Inflammatory macrophage (primary cell): ENCODE measurements at places on chromosomes 13 and 19.

- DNase-seq: no peak
These were observed 23.1 kb downstream of the MAU2 start for GRCh38 chr19:19343762-19344161.

- peak; percentile 72 for DNase-seq
These were observed 7.3 kb downstream of the SIGLEC9 start for GRCh38 chr19:51131780-51132680.

DNA sequence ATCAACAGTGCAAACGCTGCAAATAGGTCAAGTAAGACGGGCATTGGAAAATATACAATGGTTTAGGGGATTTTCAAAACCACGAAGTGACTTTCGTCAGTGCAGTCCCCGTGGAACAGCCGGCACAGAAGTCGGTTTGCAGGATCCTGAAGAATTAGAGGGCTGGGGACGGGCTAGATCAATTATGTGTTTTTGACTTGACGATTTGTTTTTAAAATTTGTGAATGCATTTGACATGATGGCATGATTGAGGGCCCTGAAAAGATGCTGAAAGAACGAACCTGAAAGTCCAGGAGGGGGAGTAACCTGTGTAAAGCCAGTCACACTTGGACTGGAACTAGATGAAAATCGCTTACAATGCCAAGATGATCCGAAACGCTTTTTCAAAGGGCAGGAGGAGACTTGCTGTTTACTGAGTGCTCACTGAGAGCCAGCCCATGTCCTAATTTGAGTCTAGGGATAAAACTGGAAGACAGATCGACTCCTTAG lies 8.9 kb upstream of the DGKH start:
- DNase-seq: no peak

DNA sequence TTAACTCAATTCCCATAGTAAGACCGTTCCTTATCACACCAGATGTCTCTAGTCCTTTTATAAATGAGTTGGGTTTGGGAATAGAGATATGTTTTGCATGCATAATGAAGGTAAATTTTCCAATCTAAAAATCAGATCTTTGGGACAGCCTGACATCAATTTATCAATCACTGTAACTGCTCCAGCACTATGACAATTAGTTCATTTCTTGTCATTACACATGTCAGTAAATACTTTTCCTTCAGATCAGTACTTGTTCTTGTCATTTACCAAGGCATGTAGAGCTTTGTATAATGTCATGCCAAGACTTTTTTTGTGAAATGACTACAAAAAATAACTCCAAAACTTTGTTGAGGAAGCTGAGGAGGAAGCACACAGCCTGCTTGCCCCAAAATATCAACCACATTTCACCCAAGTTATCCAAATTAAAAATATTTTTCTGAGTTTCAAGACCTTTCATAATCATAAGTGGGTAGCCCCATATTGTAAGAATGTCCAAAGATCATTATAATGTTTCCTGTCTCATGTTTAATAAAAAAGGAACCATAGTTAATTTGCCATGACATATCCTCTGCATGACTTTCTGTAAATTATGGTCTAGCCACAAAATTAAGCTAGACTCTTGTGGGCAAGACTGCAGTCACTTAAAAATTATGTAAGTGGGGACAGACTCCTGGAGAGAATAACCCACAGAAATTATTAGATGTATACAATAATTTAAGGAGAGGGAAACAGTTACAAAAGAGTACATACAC lies 586.8 kb downstream of the TBC1D4 start:
- DNase-seq: no peak

DNA sequence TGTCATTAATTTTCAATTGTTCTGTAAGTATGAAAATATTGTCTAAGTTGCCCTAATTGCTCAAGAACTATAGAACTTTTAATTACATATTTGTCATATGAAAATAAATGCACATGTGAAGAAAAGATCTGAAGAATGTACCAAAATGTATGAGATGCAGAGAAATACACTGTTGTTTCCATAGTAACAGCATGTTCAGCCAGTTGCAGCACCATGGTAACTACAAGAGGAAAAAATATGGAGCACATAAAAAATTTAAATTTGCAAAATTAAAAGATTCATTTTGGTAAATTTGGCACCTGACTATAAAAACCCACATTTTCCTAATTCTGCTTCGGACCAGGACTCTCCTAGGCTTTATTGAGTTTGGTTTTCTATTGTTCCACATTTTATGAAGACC lies 1170.0 kb upstream of the MIR17HG start:
- no peak for DNase-seq

DNA sequence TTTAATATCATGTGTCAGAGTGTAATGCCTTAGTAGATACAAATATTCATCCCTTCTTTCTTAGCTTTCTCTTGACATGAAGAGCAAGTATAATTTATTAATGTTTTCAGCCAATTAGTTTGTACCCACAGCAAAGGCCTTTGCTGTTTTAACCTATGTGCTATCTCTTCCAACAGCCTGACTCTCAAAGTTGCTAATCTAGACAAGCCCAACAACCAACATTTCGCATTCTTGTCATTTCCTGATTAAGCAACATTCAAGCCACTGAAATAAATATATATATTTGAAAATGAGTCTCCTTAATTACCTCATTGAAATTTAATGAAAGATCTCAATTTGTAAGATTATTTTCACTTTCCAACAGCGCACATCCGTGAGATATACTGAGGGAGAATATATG lies 18.5 kb downstream of the EPSTI1 start:
- no peak for DNase-seq

DNA sequence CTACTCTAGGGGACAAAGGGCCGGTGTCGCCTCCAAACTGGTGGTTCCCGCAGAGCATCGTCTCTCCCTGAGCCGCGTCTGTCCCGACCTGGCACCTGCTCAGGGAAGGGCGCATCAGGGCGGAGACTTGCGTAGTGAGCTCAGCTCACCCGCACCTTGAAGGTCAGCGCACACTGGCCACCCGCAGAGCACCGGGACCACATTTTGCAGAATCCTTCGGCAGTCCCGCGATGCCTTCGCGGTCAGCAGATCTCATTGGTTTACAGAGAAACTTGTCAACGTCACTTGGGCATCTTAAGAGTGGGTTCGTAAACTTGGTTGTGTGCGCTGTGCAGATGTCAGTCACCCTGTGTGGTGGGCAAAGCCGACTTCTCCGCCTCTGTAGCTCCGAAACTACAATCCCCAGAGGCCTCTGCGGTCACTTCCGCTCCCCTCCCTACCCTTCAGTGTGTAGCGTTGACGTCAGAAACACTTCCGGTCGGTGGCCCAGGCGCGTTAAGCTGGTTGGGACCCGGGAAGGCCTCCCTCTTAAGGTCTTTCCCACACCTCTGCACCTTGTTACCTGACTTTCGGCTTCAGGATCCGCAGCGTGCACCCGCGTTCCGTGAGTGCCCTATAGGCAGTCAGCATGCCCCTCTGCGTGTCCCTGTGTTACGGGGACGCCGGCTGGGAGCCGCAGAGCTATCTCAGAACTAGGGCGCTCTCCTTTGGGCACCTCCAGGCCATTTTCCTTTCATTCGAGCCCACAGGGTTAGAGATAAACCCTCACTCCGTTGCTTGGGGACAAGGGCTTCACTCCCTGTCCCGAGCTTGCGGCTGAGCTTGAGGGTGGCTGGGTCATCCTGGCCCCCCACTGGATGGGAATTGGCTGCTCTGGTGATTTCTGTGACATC lies 36.5 kb upstream of the ZNF527 start:
- DNase-seq: peak; percentile 80

- no peak for DNase-seq
These were observed 72.5 kb downstream of the RAP2A start for GRCh38 chr13:97506511-97506910.

DNA sequence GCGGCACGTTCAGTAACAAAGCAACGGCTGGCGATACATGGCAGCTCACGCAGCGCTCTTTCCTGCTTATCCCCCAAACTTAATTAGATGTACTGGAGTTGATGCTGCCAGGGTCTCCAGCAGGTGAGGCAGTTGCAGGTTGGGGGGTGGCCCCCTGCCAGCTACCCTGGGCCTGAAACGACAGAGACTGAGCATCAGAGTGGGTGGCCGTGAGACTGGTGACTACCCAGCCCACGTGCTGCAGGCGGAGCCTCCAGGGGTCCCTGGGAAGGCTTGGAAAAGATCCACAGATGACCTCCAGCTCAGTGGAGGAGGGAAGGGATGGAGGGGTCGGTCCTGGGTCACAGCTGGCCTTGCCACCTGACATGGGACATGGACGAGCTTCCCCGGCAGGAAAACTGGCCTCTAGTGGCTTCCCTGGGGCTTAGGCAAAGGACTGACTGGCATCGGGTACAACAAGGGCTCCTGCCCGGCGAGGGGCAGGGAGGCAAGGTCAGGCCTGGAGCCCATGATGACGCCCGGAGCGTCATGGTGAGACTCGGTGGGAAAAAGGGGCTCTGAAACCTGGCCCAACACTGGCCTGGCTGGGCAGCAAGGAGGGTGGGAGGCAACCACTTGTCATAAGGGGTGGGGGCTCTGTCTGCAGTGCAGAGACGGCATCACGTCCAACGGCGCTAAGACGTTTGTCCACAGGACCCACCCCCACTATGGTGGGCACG lies 24.0 kb downstream of the CILP2 start:
- DNase-seq: no peak

- no peak for DNase-seq
These were observed 149.2 kb upstream of the RNF113B start for GRCh38 chr13:98326291-98326690.

- DNase-seq: no peak
These were observed 5.2 kb downstream of the HSH2D start for GRCh38 chr19:16148443-16149229.

GRCh38 chr13:27034678-27035111 lies 136.9 kb downstream of the USP12 start:
- no peak for DNase-seq

GRCh38 chr19:1998712-1999708 lies 16.5 kb downstream of the BTBD2 start:
- no peak for DNase-seq

DNA sequence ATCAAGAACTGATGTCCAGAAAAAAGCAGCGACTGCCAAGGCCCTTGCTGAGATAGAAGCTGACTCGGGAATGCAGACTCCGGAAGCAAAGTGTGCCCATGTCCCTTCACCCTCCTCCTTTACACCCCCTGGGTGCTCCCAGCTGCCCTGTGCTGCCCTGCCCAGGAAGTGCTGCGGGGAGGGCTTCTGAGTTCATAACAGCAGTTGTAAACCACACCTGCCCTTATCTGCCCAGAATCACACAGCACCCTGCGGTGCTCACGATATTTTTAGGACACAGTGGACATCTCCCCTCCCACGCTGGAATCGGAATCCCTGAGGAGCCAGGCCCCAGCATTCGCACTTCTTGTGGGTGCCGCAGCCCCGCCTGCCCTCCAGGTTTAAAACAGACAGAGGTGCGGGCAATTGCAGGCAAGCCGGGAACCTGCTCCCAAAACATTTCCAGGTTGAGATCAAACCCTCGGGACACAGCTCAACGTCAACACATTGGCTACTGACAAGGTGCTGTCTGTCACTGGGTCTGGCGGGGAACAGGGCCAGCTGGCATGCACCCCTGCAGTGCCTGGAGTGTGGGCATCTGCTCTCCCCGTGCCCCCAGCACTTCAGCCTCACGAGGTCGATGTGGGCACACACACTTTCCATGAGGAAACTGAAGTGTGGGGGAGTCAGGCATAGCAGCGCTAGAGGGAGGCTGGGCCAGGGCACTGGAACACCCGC lies 36.8 kb downstream of the RAB20 start:
- DNase-seq: peak; percentile 39

DNA sequence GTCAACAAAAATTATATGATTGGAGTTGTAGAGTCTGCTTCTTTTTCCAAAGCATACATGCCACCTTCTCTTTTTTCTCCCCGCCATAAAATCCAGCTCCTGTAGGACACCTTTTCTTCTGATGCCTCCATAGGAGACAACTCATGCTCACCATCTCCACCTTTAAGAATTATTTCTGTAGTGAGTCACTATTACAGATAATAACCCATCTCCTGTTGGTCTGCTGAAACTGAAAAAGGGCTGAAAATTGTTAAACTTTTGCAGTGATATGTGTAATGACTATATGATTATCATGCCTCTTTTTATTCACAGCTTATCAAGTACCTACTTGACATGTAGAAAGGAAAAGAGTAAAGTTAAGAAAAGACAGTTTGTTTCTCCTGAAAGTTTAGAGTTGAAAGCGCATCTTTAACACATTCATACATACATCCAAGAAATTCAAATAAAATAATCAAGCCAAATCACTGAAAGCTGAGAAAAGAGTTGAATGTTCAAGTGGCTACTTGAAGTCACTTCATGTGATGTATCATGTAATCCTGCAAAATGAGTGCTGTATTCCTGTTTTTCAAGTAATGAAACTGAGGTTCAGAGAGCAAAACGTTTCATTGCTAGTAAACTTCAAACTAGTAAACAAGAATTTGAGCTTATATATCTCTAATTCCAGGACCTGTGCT lies 35.5 kb upstream of the LPAR6 start:
- peak; percentile 31 for DNase-seq

- peak; percentile 59 for DNase-seq
These were observed 803.6 kb downstream of the DIAPH3 start for GRCh38 chr13:59360108-59360507.

- DNase-seq: no peak
These were observed at the start of gene SLC44A2 for GRCh38 chr19:10625003-10625761. TSS of gene SLC44A2 (plus strand) at chr19:10625553. CDS start at chr19:10625634, 81 bp downstream.

DNA sequence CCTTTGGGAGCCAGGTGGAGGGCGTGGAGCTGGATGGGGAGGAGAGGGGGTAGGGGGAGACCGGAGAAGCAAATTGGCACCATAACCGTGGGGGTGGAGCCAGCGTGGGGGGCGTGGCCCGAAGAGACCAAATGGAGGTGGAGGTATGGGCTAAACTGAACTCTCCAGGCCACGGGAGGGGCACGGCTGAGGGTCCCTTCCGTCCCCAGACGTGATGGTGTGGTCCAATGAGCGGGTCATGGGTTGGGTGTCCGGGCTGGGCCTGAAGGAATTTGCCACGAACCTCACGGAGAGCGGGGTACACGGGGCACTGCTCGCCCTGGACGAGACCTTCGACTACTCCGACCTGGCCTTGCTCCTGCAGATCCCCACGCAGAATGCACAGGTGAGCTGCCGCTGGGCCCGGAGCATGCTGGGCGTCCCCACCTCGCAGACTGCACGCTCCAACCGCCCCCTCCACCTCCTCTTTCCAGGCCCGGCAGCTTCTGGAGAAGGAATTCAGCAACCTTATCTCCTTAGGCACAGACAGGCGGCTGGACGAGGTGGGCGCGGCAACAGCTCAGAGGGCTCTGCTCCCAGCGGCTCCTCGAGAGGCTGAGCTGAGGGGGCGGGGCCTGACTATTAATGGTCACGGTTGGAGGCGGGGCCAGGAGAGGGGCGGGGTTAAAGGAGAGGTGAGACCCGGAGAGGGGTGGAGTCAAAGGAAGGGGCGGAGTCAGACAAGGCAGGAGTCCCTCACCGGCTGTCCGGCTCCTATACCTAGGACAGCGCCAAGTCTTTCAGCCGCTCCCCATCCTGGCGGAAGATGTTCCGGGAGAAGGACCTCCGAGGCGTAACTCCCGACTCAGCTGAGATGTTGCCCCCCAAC lies 6.2 kb downstream of the HRC start:
- DNase-seq: peak; percentile 77

- DNase-seq: no peak
These were observed 1047.9 kb upstream of the SLC10A2 start for GRCh38 chr13:104114101-104114500.

GRCh38 chr13:71524613-71525304 lies 342.2 kb downstream of the DACH1 start:
- no peak for DNase-seq

GRCh38 chr13:40204246-40204645 lies 462.2 kb downstream of the FOXO1 start:
- no peak for DNase-seq
